ENCODE measurements at places on chromosomes 13 and 19. TPM values are rescaled to one million over a fixed set of nuclear protein-coding genes. Genes with fewer than 3 reads are reported as not detected.

The ZNF253 gene
- total RNA-seq, result 3.0 TPM

DNA sequence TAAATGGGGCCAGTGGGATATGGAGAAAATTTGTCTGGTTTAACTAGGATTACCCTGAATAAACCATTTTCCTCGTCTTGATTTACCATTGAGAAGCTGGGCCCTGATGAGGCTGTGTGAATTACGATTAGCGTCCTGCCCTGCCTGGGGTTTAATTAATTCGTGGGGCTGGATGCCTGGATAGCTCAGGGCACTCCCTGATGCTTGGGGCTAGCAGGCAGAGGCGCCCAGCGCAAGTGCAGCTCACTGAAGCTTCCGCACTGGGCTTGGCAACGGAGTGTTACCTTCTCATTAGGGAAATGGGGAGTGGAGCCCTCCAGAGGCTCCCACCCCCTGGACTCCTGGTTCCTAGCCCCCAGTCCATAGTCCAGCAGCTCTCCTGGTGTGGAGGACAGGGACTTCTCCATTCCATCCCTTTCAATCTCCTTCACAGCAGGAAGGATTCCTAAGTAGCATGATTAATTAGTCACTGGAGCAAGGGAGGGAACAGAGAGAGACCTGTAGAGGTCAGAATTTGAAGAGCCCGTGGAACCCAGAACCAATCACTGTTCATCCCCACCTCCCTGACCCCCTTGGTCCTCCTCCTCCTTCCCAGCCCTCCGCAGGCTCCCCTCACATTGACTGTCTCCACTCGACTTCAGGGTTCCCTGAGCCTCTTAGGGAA, 107.2 kb downstream of the UQCRFS1 start:
- DNase-seq, result no peak

GRCh38 chr19:342801-343421, 1.7 kb downstream of the MIER2 start:
- no peak for DNase-seq

GRCh38 chr13:98978280-98978679, 416 bp upstream of the DOCK9 start:
- no peak for DNase-seq

DNA sequence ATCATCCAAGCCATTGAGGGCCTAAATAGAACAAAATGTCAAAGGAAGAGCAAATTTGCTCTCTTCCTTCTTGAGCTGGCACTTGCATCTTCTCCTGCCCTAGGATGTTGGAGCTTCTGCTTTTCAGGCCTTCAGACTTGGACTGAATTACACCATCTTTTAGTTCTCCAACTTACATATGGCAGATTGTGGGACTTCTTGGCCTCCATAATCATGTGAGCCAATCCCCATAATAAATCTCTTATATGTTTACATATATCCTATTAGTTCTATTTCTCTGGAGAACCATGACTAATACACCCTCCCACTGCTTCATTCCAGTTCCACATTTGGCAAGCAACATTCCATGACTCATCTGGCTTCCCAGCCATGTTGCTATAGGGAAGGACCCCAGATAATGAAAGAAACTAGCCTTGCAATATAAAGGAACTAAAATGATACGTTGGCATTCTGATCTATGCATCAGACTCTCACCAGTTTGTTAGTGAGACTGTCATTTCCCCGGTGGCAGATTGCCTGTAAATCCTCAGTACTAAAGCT, 11.0 kb upstream of the ACOD1 start:
- no peak for DNase-seq

DNA sequence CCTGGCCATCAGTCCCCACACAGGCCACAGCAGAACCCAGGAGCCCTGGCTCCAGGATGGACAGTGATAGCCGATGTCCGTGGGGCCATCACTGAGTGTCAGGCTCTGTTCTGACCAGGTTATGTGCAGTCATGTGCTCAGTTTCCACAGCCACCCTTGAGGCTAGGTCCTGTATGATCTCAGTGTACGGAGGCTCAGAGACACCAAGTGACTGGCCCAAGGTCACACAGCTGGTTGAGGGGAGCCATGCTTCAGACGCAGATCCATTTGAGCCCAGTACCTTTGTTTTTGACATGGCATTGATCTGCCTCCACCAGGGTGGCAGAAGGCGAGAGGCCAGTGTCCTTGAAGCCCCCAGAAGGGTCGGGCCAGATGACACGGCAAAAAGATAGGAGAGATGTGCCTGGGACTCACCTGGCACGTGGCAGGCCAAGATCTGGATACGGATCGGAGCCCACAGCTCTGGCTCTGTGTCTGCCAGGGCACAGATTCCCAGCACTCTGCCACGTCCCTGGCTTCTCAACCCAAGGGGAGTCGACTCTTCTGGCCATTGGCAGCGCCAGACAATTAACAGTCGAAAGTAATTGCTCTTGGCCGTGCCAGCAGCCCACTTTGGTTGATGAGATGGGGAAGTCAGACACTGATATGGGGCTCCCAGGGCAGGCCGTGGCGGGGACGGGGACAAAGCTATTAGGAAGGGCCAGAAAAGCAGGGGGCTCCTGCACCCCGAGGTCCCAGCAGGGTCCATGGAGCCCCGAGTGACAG, 15.6 kb downstream of the EVI5L start:
- DNase-seq, result no peak

Measured in omental fat pad (tissue), 4 donors.